ENCODE measurements at places on chromosomes 5 and 9.

DNA sequence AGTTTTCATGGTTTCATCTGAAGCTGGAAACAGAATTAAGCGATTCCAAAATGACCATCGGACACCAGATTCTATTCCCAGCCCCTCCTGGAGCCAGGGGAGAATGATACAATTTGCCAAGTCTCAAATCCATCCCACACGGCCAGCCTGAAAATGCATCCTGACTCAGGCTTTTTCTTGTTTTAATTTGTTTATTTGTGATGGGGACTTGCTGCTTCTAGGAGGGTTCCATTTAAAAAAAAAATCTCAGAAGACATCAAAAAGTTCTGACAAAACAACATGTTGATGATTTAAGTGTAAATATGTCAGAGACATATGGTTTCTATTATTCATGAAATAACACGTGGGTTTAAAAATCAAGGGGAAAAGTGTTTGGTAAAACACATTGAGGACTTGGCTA lies 173.2 kb downstream of the GAS1 start:
- DNase-seq: no peak

DNA sequence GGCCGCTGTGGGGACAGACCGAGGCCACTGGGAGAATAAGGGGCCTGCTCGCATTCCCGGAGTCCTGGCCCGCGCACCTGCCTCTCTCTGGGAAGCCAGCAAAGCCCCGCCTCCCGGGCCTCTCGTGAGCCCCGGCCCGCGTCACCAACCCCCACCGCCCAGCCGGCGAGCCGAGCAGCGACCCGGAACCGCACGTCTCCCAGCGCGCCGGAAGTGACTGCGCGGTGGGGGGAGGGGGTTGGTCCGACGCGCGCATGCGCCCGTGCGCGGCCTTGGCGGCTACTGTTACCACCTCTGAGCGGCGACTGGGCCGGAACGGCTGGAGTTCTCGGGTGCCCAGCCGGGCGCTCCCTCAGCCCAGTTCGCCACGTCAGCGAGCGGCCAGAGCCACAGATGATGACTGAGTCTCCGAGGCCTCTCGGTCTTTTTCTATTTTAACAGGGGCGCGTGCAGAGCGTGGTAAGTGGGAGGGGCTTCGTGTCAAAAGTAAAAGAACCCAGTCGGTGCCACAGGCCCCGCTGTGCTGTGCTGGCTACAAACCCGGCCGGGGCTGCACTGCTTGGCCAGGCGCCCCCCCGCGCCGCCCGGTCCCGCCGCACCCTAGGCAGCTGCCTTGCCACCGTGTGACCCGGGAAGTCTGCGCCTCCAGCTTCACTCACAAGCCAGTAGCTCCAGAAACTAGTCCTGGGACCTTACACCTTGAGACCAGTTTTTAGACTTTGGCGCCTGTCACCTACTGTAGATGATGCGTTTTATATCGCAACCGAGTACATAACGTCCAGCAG lies at the start of gene GOLGA1:
Gene GOLGA1, minus strand, starts transcription at position 190 of the 785 bp plus-strand sequence. CDS start 2,372 bp downstream, outside the sequence.
- peak; percentile 64 for DNase-seq

GRCh38 chr5:147857302-147858129 lies 21.0 kb upstream of the SCGB3A2 start:
- peak; percentile 36 for DNase-seq

GRCh38 chr9:87431837-87432236 lies 65.8 kb upstream of the DAPK1 start:
- no peak for DNase-seq

DNA sequence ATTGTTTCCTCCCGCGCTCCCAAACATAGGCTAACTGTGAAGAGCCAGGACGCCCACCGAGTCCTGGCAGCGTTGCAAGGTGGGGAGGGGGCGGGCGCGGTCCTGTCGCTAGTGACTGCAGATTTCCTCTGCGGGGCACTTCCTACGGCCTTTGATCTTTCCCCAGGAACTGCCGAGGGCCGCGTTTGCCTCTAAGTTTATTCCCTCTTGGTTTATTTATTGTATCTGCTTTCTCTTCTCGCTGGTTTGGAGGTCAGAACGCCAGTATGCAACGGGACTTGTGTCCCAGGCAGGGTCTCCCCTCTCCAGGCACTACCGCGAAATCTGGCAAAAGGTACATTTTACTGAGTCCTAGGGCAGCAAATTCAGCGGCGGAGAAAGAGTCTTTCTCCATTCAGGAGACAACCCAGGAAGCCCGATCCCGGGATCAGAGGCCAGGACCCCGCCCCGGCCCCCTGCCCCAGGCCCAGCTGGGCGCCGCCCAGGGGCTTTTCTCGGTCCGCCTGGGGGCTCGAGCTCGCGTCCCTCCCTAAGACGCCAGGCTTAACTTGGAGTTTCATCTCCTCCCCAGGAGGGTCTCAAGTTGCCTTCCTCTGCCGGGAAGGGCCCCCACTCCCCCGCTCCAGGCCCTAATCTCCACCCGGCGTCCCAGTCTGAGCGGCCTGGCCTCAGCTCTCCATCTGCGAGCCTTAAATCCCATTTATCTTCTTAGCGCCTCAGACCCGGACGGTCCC lies 884 bp upstream of the EGFLAM start:
- no peak for DNase-seq

DNA sequence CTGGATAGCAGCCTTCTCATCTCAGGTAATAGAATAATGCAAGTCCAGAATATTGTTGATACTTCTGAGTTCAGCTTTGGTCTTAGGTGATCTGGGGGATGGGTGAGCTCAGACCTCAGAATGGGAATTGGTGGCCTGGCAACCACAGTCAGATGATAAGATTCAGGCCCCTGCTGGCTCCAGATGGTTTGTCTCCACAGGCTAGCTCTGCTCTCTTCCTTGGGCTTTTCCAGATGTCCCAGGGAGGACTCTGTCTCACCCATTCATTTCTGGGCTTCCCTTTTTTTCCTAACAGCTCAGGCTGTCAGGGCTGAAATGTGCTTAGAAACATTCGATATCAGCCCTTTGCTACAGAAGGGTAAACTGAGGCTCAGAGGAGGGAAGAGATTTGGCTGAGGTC lies 17.6 kb upstream of the TNFSF15 start:
- DNase-seq: no peak

- DNase-seq: no peak
These were observed 668.7 kb upstream of the FTMT start for GRCh38 chr5:121182788-121183490.

DNA sequence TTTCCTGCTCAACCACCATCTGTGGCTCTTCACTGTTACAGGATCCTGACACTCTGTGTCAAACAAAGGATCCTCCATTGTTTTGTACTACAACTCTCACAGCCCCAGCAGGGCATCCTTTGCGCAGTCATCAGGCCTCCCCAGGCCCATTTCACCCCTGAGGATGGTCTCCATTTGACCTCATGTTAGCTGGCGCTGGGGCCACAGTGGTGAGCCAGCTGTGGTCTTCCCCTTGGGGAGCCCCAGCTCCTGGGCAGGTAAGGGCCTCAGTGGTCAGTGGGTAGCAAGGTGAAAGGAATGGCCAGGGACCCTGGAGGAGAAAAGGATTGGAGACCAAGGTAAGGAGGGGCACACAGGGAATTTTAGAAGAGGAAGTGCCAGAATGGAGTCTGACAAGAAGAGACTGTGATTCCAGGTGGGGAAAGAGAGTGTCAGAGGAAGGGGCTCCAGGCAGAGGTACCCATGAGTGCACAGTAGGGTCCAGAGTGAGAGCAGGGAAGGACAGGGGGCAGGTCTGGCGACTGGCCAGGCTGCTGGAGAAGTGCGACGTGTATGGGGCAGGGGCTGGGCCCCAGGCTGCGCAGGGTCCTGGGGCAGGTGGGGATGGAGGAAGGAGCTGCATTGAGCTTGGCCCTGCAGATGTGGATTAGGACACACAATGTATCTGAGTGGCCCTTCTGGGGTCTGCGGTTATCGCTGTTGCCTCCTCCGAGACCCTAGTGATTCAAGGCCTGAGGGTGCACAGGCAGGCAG lies 109.9 kb downstream of the PHF2 start:
- no peak for DNase-seq

GRCh38 chr5:17154211-17154996 lies 63.0 kb upstream of the BASP1 start:
- peak; percentile 52 for DNase-seq

DNA sequence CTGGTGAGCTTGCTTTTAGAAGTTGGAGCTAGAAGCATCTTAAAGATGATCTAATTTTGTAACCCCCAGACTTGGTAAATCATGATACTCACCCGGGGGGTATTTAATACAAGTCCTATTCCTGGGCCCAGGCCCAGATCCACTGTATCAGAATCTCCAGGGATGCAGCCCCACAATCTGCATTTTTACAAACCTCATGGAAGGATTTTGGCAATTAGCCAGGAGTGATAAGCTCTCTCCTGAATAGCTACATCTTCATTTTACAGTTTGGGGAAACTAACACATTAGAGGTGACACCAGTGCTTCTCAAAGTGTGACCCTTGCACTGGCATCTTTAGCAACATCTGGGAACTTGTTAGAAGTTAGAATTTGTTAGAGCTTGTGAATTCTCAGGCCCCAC lies 31.2 kb upstream of the OTP start:
- DNase-seq: no peak

DNA sequence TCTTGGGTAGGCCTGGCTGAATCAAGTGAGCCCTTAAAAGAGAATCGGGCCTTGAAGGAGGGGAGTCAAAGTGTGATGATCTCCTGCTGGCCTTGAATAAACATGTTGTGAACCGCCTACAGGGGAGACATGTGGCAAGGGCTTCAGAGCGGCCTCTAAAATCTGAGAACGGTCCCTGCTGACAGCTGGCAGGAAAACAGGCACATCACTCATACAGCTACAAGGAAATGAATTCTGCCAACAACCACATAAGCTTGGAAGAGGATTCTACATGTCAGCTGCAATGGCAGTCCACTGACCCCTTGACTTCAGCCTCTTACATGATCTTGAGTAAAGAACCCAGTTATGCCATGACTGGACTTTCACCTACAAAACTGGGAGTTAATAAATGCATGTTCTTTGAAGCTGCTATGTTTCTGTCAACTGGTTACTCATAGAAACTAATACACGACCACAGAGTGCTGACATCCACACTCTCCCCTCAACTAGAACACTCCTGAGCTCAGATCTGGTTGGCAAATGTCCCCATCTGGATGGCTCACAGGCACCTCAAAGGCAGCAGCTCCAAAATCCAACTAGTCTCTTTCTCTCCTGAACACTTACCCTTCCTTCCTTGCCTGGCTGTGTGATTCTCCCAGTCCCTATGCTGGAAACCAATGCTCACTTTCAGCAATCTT lies 333.1 kb downstream of the ASTN2 start:
- no peak for DNase-seq

- no peak for DNase-seq
These were observed 38.6 kb downstream of the HMGCS1 start for GRCh38 chr5:43274435-43275114.

DNA sequence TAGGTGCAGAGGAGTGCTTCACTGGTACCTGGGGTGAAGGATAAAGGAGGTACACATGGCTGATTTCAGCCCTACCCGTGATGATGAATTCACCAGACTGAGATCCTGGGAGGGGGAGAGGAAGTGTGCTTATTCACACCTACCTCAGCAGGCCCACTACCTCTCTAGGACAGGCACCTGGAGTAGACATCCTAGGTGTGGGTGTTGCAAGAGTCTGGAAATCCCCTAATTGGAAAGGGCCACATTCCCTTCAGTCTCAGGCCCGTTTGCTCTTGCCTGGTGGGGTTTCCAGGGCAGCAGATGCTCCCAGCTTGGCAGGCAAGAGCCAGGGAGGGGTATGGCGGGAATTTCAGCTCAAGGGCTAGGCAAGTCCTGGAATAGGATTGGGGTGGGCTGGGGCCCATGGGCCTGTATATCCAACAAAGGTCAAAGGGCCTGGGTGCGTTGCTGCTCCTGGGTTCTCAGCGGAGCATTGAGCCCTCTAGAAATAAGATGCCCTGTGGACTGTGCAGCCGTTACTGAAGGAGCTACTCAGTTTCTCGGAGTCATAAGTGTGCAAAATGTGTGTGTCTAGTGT lies 5.8 kb upstream of the CCL21 start:
- DNase-seq: peak; percentile 86

- DNase-seq: no peak
These were observed 15.2 kb upstream of the TAF11L2 start for GRCh38 chr5:17482790-17483189.

- DNase-seq: no peak
These were observed 24.2 kb downstream of the JADE2 start for GRCh38 chr5:134549714-134550113.

- peak; percentile 52 for DNase-seq
These were observed 399 bp upstream of the FBN2 start for GRCh38 chr5:128538250-128539037.

DNA sequence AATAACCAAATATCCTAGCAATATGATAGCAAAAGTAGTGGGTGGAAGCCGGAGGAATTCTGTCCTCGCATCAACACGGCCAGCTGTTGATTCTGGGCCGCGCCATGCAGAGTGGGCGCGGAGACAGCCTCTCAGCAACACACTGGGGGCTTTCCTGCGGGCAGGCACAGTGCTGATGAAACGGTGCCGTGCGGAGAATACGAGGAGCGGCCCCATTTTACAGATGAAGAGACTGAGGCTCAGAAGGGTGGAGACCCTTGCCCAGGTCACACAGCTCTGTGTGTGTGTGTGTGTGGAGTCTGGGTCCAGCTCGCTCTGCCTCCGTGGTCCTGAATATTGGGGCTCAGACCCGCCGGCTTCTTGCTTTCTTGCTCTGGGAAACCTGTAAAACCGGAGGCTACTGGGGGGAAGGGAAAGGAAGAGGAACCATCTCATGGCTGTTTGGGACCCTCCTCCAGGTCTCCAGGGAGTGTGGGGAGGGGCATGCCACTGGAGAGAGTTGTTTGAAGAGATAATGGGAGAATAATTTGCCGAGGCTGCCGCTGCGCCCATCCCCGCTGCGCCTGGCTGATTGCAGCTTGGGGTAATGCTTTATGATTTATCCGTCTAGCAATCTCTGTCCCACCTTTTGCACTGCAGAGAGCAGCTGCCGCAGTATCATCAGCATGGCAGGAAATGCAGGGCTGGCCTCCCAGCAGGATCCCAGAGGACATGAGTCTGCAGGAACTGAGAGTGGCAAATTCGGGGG lies 36.6 kb downstream of the NCS1 start:
- no peak for DNase-seq

DNA sequence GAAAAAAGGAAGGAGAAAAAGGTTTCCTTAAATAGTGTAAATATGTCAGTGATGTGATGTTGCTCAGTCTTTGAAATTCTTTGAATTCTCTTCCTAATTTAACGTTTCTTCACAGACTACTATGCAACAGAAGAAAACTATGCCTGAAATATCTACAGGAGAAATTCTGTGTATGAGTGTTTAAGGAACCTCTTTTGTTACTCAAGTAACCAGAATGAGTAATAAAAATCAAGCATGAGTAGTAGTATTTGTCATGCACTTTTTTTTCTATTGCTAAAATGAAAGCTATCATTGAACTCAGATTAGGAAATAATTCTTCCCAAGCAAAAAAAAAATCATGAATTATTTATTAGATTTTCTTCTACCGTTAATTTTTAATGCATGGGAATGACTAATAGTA lies 20.3 kb upstream of the THG1L start:
- DNase-seq: no peak
